ENCODE measurements at places on chromosomes 13 and 19. TPM values are rescaled to one million over a fixed set of nuclear protein-coding genes. Genes with fewer than 3 reads are reported as not detected.

KLC3 gene
- total RNA-seq, result 0.15 TPM

SLC10A2 gene
- total RNA-seq, result not detected

KCTD4 gene
- total RNA-seq, result not detected

NDFIP2 gene
- 17.1 TPM for total RNA-seq

ZNF730 gene
- 7.1 TPM for total RNA-seq

CYP2S1 gene
- 1.3 TPM for total RNA-seq

ZNF700 gene
- 5.4 TPM for total RNA-seq

CCDC169 gene
- 3.7 TPM for total RNA-seq

ANGPTL4 gene
- 0.59 TPM for total RNA-seq

MRPL54 gene
- total RNA-seq, result 92.8 TPM

SELENOW gene
- total RNA-seq, result 415 TPM

AP1M2 gene
- not detected for total RNA-seq

PALM3 gene
- total RNA-seq, result 0.15 TPM

Data from bronchus fibroblast of lung (primary cell).